ENCODE measurements at places on chromosomes 3 and 15.

DNA sequence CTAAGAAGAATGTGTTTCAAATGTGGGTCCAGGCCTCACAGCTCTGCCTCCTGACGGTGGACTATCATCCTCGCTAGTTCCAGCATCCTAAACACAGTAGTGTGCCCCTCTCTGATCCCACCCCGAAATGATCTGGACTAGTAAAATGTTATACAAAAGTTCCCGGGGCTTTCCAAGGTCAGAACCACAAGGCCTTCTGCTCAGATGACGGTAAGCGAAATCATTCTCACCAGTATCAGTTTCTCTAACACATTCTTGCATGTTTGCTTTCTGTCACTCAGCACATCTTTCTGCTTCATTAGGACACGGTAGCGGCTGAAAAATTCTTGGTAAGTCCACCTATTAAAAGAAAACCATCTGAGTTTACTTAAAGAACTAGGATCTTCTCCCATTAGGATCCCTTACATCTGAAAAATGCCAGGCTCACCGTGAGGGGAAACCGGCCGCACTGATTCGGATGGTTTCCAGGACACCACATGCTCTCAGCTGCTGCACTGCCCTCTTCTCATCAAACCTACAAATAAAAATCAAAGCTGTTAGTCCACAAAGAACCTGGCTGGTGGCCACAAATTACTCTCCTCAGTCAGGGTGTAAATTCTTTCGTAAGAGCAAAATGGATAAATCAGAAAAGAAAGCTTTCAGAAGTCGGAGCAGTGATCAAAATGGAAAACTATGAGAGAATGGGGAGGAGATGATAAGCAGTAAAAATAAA, 83.9 kb upstream of the MYO5C start:
- DNase-seq, result no peak

- no peak for DNase-seq
Observed at GRCh38 chr3:136844724-136845123, 17.3 kb upstream of the NCK1 start.

DNA sequence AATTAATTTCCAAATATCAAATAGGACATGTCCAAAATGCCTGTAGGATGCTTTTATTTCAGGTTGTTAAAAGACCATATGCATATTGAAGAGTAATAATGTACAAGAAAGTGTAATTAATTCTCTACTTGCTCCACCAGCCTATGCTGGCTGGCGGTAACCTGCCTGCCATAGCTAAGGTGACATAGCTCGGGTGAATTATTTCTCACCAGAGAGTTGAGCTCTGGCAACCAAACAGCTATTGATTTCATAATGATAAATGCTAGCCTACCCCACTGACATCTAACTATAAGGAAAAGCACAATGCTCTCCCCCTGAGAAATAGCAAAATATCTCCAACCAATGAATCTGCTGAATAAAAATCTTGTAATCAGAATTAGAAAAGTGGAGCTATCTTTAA, 48.9 kb downstream of the GADL1 start:
- DNase-seq, result no peak

DNA sequence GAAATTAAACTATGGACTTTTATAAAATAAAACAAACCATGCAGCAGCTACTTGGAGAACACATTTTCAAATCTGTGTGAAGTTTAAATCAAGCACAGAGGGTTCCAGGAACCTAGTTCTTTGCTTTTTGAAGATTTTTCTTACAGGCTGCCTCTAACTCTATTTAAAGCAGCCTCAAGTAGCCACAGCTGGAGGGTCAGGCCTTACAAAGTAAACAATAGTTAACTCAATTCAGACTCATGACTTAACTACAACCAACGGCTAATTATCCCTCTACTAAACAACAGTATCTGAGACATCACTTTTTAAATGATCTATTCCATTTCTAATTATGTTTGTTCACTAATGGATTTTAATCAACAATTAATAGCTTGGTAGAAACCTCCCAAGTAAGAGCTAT, 9.8 kb downstream of the LRIG1 start:
- DNase-seq, result no peak

DNA sequence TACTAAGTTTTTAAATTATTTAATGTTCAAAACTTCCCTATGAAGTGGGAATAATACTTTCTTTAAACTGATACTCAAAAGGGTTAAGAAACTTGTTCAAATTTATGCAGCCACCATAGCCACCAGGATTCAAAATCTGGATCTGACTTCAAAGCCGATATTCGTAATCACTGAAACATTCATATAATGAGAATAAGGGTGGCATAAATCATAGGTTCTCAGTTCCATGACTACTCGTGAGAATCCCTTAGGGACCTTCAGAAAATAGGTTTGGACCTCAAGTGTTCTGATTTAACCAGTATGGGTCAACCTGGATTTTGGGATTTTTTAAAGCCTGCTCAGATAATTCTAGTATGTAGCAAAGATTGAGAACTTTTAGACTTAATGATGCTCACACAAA, 160.6 kb downstream of the RBMS3 start:
- no peak for DNase-seq

GRCh38 chr15:101451846-101452245, 37.7 kb downstream of the PCSK6 start:
- DNase-seq, result no peak

DNA sequence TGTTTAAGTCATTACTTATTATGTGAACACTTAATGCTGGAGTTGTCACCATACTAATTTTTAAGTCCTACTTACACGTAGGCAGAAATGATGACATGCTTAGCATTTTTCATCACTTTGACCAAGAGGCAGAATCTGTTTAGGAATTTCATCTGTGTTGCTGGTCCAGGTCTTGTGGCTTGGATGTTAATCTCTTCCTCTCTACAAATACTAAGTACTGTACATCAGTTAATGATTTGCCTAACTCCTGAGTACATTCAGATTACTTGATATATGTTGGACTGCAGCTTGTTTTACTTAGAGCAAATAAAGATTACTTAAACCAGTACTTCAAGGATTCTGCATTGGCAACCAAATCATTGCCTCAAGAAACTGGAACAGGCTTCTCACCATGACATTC, 8.6 kb downstream of the SNRK start:
- no peak for DNase-seq

GRCh38 chr15:39788800-39789565, 6.3 kb upstream of the FSIP1 start:
- DNase-seq, result no peak

GRCh38 chr3:2861120-2861519, 249.1 kb downstream of the IL5RA start:
- no peak for DNase-seq

- DNase-seq, result no peak
Observed at GRCh38 chr15:80207887-80208286, 44.1 kb downstream of the CTXND1 start.

- no peak for DNase-seq
Observed at GRCh38 chr3:48599077-48599501, 4.0 kb upstream of the COL7A1 start.

DNA sequence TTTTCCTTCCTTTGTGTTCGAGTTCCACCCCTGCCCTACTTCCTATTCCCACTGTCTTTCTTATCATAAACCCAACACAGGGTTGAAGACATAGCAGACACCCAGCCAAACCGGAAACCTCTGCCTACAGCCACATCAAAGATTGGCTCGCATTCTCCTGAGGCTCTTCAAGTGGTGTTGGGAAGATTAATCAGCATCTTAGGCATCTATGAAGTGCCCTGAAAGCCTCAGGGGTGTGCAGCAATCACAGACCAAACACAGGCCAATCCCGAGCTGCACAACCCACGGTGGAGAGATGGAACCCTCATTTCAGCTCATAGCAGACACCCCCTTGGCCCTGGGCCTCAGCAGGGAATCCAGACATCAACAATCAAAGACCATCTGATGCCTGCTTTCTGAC, 255.9 kb downstream of the XXYLT1 start:
- no peak for DNase-seq

- no peak for DNase-seq
Observed at GRCh38 chr3:104746056-104746455, 620.7 kb upstream of the ALCAM start.
